ENCODE measurements at places on chromosomes 6 and 20.

DNA sequence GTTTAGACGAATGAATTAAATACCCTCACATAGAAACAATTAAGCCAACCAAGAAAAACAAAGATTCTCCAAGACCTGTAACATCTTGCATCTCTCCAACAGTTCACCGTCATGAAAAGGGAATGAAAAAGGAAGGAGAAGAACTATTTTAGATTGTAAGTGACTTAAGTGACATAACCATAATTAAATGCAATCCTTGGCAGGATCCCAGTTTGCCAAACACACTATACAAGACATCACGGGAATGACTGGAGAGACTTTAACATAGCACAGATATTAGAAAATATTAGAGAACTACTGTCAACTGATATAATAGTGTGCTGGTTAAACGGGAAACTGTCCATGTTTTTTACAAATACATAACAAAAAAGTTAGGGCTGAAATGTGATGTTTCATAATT is 22.2 kb downstream of the EPB41L2 start:
- no peak for DNase-seq

DNA sequence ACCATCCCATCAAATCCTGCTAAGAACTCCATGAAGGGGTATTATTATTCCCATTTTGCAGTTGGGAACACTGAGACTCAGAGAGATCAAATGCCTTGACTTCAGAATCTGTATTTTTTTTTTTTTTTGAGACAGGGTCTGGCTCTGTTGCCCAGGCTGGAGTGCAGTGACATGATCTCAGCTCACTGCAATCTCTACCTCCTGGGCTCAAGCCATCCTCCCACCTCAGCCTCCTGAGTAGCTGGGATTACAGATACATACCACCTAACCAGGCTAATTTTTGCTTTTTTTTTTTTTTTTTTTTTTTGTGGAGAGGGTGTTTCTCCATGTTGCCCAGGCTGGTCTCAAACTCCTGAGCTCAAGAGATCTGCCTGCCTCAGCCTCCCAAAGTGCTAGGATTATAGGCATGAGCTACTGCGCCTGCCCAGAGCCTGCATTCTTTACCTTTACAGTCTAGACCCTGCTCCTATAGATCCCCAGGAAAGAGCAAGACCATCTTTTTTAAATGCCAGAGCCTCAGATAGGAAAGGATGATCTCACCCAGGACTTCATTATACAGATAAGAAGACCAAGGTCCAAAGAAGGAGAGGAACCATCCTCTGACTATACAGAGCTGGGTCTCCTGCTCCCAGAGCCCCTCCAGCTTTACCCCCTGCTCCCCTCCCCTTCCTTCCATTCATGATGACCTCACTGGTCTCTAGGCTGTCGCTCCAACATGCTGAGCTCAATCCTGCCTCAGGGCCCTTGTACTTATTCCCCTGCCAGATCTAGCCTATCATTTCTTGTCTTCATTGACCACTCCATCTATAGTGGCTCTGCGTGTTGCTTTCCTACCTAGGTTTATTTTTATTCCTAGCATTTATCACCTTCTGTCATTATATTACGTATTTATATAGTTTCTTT is 138.6 kb downstream of the CEBPB start:
- no peak for DNase-seq

DNA sequence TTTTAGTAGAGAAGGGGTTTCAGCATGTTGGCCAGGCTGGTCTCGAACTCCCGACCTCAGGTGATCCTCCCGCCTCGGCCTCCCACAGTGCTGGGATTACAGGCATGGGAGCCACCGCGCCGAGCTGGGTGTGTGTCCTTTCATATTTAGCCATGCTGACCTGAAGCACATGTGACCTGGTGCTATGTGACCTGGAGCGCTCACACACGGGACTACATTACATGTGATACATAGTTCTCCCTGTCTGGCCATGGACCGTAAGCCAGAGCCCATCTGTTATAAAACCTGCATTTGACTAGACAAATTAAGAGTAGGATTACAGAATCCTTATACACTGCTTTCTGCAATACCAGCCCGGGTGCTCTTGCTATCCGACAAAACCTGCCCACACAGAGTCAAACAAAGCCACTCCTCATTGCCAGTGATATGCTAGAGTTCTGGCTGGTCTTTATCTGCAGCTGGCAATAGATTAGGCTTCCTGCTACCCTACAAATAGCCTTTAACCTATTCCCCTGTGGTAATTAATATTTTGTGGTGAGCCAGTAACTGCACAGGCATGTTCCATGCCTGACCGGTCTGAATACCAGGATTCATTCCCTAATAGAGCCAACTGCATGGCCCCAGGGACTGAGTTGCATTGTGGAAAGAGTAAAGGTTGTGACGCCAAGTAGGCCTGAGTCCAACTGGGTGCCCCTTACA is 26.3 kb upstream of the FAM50B start:
- DNase-seq: no peak

GRCh38 chr6:108650325-108650724 is 89.6 kb downstream of the FOXO3 start:
- no peak for DNase-seq

DNA sequence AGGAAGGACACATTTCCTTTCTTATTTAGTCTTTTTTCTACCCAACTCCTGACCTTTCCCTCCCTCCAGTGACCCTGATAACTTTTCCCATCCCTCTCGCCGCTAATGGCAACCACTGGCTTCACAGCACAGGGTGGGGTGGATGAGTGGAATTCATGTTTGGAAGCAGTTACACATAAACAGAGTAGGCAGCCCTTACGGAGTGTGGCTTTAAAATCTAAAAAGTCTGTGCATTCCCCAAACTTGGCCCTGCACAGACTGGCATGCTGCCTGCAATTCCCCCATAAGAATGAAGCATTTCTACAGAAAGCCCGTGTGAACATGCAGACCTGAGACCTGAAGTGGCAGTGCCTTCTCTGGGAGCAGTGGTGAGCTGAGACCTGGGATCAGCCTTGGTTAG is 275.9 kb upstream of the PRND start:
- DNase-seq: no peak

GRCh38 chr6:145844933-145845540 is 30.4 kb upstream of the FBXO30 start:
- DNase-seq: no peak

DNA sequence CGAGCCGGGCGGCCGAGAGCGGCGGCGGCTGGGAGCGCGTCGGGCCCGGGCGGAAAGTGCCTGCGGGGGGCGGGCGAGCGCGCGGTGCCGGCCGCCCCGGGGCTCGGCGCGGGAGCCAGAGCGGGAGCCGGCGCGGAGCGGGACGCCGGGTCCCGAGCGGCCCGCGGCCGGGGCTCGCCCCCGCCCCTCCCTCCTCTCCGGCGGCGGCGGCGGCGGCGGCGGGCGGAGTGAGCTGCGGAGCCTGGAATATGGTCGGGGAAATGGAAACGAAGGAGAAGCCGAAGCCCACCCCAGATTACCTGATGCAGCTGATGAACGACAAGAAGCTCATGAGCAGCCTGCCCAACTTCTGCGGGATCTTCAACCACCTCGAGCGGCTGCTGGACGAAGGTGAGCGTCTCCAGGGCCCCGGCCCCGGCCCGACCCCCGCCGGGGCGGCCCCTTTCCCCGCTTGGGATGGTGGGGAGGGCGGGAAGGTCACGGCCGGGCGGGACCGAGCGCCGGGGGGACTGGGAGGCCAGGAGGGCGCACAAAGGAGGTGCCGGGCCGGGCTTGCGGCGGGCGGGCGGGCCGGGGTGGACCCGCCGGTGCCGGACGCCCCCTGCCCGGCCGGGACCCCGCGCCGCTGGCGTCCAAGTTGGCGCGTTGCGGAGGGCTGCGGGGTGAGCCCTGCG is 565 bp downstream of the QKI start:
- no peak for DNase-seq

DNA sequence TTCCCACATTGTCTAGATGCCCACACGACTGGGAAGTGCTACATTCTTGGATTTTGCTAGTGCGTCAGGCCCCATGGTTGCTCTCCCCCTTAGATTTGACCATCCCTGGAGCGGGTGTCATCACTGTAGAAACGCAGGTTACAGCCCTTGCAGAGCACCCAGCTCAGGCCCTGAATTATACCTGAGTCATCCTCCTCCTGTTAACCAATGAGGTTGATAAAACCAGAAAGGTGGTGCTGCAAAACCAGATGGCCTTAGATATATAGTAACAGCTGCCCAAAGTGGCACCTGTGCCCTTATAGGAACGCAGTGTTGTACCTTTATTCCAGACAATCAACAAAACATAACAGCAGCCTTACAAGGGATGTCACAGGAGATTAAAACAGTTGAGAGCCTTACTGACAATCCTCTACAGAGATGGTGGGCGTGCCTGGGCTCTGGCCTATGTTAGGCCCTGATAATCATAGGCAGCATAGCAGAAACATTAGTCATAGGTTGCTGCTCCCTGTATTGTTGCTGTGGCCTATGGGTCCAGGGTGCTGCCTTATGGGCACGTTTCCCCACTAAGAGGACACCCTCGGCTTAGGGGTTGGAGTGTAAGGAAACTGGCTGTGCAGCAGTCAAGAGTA is 33.6 kb upstream of the HSF2 start:
- DNase-seq: no peak

DNA sequence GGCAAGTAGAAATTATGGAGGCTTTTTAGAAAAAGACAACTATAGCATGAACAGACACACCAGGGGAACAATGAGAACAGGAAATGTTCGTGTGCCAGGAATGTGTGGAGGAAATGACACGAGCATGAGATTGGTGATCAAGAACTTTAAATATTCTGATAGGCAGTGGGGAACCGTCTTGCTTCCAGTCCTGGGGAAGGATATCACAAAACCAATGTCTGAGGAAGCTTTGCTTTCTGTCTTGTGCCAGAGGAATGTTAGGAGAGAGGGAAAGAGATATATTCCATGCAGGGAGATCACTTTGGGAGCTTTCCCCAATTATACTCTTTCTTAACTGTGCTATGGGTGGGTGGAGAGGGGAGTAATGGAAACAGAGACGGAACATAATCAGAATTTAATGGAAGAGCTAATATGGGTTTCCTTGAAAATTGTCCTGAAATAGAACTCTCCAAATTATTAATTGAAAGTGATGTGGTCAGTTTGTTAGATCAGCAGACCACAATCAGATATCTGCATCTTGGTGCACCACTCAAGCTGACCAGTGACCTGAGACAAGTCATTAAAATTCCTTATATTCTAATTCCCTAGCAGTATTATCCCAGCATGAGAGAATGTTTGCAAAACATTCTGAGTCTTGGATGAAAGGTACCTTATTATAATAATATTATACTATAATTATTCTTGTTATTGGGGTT is 178.2 kb downstream of the SOX4 start:
- DNase-seq: no peak

GRCh38 chr6:166419286-166419685 is 36.5 kb upstream of the MPC1 start:
- no peak for DNase-seq

- DNase-seq: peak; percentile 13
Measured at GRCh38 chr20:47543006-47543431, 41.3 kb downstream of the NCOA3 start.

DNA sequence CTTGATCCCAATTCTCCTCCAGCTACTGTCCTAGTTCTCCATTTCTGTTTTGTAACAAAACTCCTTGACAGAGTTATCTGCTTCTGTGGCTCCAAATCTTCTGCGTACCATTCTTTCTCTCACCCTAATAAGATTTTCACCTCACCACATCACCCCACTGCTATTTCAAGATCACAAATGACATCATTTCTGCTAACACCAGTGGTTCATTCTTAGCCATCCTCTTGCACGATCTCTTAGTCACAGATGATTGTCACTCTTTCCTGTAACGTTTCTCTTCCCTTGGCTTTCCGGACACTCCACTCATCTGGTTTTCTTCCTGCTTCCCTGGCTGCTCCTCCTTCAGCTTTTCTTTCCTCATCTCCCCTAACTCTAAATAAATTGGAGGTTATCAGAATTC is 56.8 kb upstream of the FABP7 start:
- no peak for DNase-seq

DNA sequence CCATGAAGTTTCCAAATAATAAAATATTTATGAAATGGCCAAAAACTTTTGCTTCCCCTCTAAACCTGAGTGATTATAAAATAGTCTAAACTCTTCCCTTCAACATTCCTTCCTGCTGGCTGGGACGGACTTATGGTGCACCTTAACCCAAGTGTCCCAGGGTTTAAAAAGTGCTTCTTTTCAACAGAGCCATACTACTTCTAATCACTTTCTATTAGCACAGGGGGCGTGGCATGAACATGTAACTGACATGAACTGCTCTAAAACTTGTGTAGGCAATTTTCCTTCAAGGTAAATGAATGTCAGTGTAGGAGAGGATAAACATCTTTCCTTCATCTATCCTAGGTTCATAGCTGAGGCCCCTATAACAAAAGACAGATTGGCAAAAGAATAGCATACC is 163.6 kb upstream of the RIMS1 start:
- DNase-seq: no peak

Data from stromal cell of bone marrow (primary cell).